Left renal cortex interstitium (tissue), 4 donors: ENCODE measurements at places on chromosomes 3 and 15. TPM values are rescaled to one million over a fixed set of nuclear protein-coding genes. Genes with fewer than 3 reads are reported as not detected.

The PLSCR5 gene
- polyA plus RNA-seq, result not detected

DNA sequence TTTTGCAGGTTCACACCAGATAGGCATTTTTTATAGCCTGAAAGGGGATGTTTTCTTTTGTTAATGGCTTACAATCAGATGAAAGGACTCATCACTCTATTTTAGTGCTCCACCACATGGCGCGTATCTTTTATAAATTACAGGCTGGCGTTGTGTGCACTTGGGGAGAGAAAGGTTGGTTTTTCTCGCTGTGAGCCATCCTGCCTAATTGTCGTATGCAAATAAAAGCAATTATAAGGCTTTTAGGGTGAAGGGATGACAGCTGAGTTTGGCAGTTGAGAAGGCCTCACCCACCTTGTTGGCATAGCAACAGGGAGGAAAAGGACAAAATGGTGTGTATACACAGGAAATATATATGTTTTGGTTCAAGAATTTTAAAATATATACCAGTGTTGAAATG lies 268.0 kb downstream of the NR2F2 start:
- no peak for DNase-seq

GRCh38 chr3:140530603-140531002 lies 147.3 kb upstream of the TRIM42 start:
- DNase-seq, result no peak

DNA sequence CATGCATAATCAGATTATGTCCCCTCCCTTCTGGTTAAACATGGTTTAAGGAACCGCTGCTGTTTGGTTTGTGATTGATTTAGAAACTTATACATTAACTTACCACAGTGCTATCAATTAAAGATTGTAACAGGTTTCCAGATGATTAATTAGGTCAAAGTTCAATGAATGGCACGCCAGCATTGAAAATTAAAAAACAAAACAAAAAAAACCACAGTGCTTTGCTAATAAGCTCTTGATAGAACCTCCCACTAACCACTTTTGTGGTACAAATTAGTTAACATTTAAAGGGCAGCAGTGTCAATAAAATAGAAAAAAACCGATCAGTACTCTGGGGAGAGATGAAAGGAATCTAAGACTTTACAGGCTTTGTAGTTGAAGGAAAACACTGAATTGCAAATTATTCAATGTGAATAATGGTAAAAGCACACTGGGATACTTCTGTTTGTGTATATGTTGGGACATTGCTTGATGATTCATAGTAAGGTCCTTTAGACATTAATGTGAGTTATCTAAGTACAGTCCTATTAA lies 7.6 kb upstream of the C3orf38 start:
- DNase-seq, result no peak

The CAMKV gene
- 0.08 TPM for polyA plus RNA-seq

DNA sequence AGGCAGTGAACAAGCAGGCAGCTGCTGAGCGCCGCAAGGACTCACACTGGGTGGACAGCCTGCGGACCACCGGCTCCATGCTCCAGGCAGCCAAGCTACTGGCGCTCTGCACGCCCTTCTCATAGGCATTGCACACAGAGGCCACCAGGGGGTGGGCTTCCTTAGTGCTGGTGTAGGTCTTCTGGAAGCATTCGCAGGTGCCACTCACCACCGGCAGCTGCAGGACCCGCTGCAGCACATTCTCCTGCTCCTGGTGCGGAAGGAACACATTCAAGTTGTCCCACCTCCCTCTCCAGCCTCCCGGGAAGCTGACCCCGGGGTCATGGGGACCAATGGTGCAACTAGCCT lies 6.0 kb downstream of the PLIN1 start:
- no peak for DNase-seq

The FAM81A gene
- 18.6 TPM for polyA plus RNA-seq

The SNTN gene
- not detected for polyA plus RNA-seq

- DNase-seq, result no peak
These were observed 810.3 kb downstream of the VGLL3 start for GRCh38 chr3:86180696-86181095.

DNA sequence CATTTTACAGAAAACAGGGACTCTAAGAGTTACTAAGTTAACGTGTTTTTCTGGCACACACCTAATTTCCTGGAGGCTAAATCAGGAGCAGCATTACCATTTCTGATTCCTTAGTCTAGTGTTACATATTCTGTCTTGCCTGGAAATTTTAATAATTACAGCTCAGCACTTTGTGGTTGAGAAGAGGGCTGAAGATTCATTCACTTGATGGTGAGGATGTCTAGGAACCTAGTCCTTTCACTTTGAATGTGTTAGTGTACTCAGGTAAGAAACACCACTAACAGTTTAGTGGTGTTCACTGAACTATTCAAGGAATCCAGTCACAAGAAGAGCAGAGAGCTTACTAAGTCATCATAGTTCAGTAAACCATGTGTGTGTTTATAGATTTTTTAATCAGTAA lies 102.8 kb downstream of the STT3B start:
- no peak for DNase-seq

The CCR1 gene
- 2.1 TPM for polyA plus RNA-seq

DNA sequence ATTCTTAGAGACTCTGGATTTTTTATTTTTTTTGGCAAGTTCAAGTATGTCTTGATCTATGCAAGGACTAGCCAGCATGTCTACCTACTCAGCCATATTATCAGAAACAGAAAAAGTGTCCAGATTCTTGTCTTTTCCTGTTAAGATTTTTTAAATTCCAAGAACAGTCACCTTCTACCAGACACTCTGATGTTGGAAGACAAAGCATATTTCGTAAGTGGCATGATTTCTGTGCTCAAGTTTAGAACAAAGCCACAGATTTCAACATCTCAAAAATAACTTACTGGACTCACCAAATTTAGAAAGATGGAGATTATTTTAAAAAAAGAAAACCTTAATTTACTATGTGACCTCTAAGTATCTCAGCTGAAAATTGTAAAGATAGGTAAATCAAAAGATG lies 61.9 kb downstream of the GOLGA6L7 start:
- DNase-seq, result no peak

The NEO1 gene
- polyA plus RNA-seq, result 115 TPM

The CHDH gene
- 10.6 TPM for polyA plus RNA-seq

GRCh38 chr15:41585127-41586047 lies 26.4 kb downstream of the TYRO3 start:
- DNase-seq, result peak; percentile 54

- no peak for DNase-seq
These were observed 121.8 kb downstream of the CACNA2D3 start for GRCh38 chr3:54243960-54244682.

The ZNF80 gene
- not detected for polyA plus RNA-seq

The GPR62 gene
- 0.57 TPM for polyA plus RNA-seq

The DNAJA4 gene
- polyA plus RNA-seq, result 18.6 TPM

The ZMAT3 gene
- polyA plus RNA-seq, result 8.8 TPM

DNA sequence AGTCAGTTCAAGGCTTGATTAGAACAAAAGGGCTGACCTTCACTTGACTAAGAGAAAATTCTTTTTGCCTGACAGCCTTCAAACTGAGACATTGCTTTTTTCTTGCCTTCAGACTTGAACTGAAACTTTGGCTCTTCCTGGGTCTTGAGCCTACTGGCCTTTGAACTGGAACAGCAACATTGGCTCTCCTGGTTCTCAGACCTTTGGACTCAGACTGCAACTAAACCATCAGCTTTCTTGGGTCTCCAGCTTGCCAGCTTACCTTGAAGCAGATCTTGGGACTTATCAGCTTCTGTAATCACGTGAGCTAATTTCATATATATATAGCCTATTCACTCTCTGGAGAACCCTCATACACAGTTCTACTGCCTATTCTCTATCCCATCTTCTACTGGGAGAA lies 19.5 kb upstream of the WDR49 start:
- DNase-seq, result no peak

The IMPG2 gene
- polyA plus RNA-seq, result 0.69 TPM

DNA sequence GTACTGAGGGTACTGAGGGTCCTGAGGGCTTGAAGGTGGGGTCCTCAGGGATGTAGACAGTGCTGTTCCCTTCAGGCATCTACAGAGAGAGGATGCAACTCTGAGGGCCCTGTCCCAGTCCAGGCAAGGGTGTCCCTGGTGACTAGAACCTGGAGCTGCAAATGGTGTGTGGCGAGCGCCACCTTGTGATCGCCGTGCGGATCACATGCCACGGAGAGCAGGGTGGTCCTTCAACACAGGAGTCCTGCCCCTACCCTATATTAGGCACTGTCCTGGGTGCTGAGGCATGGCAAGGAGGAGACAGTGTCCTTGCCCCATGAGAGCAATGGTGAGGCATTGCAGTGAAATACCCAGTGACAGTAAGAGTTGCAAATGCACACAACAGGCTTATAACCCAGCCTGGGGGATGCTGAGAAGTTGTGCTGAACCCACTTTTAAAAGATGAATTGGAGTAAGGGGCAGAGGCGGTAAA lies 23.6 kb downstream of the RHCG start:
- DNase-seq, result no peak

The DHFR2 gene
- polyA plus RNA-seq, result 10.5 TPM
